ENCODE measurements at places on chromosomes 13 and 19.

GRCh38 chr19:52666506-52666905 lies 28.4 kb upstream of the ZNF83 start:
- ATAC-seq: no peak
- peaks cover 7% of the 10 kb centered on the region for H3K4me1 ChIP-seq
- no peak overlapping the region for H3K4me3 ChIP-seq
- peaks cover 45% of the 10 kb centered on the region for H3K36me3 ChIP-seq
- H3K27ac ChIP-seq: no peak overlapping the region

- no peak for ATAC-seq
- no peak overlapping the region for H3K27ac ChIP-seq
- H3K27me3 ChIP-seq: no peaks in the 10 kb centered on the region
- H3K4me3 ChIP-seq: no peak overlapping the region
- H3K36me3 ChIP-seq: no peaks in the 10 kb centered on the region
These were observed 556.6 kb downstream of the DIAPH3 start for GRCh38 chr13:59607172-59607571.

DNA sequence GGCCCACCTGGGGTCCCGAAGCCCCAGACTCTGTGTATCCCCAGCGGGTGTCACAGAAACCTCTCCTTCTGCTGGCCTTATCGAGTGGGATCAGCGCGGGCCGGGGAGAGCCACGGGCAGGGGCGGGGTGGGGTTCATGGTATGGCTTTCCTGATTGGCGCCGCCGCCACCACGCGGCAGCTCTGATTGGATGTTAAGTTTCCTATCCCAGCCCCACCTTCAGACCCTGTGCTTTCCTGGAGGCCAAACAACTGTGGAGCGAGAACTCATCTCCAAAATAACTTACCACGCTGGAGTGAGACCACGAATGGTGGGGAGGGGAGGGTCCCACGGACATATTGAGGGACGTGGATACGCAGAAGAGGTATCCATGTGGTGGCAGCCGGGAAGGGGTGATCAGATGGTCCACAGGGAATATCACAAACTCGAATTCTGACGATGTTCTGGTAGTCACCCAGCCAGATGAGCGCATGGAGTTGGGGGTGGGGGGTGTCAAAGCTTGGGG lies 1.0 kb upstream of the ICAM5 start:
- peaks cover 58% of the 10 kb centered on the region for H3K27me3 ChIP-seq
- peaks cover 84% of the 10 kb centered on the region for H3K4me1 ChIP-seq
- peak overlapping the region; percentile 70 for H3K4me3 ChIP-seq
- ATAC-seq: no peak
- H3K27ac ChIP-seq: peak overlapping the region; percentile 67

DNA sequence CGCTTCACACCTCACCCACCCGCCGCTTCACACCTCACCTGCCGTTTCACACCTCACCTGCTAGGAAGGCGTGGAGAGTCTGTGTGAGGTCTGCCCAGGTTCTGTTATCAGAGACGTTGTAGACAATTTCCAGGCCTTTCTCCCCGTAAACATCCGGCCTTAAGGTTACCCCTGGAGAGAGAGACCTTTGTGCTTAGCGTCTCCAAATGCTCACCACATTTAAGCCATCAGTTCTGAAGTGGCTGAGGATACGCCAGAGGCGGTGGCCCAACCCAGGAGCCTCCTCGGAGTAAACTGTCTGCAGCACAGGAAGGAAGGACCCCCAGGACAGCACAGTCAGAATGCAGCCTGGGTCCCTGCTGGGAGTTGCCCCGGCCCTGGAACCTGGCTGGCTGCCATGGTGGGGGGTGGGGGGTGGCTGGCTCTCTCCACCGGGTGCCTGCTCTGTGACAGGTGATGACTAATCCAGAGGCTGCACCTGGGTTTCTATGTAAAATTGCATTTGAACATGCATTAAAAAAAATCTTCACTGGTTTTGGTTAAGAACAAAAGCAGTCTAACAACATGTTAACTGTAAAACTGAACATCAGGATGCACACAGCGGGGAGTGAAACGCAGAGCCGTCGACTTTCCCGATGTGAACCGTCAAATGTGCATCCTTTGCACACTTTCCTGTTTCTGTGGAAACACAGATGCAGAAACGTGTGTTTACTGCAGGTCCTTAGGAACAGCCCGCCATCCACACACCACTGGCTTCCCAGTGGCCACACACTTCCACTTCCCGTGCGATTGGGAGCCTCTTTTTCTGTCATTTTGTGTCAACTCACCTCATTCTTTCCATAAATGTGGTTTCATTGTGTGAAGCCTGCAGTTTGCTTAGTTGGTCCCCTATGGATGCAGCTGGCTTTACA lies 4.5 kb downstream of the ATP4B start:
- no peak overlapping the region for H3K27ac ChIP-seq
- H3K27me3 ChIP-seq: peaks cover 9% of the 10 kb centered on the region
- H3K4me1 ChIP-seq: no peaks in the 10 kb centered on the region
- no peak overlapping the region for H3K4me3 ChIP-seq
- ATAC-seq: no peak
- peaks cover 7% of the 10 kb centered on the region for H3K36me3 ChIP-seq

DNA sequence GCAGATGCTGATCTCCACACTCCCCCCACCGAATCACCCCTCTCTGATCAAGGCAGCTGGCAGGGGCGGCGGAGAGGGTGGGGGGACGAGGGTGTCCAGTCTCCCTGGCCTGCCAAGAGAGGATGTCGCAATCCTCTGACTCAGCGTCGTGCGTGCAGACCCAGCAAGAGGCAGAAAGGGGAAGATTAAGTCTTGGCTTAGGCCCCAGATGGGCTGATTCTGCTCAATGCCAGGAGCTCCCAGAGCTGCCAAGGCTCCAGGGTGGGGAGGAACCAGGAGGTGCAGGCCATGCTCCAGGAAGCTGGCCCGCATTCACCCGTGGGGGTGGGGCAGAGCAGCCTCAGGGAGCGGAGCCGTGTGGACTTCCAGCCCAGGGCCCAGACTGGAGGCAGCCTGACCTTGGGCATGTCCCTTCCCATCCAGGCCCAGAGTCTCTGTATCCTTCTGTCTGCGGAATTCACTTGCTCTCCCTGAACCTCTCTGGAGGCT lies 6.6 kb upstream of the BCL3 start:
- no peak overlapping the region for H3K4me3 ChIP-seq
- H3K36me3 ChIP-seq: no peaks in the 10 kb centered on the region
- H3K27me3 ChIP-seq: no peaks in the 10 kb centered on the region

GRCh38 chr19:11964858-11965645 lies at the start of gene ZNF763:
ZNF763 (plus strand) TSS chr19:11965040; CDS start chr19:11965209, 169 bp downstream.
- H3K27ac ChIP-seq: peak within 1 kb of the TSS; percentile 88
- peak within 1 kb of the TSS; percentile 94 for H3K4me3 ChIP-seq
- H3K27me3 ChIP-seq: no peaks in the 10 kb centered on the region
- ATAC-seq: peak; percentile 98
- H3K4me1 ChIP-seq: peaks cover 38% of the 10 kb centered on the region
- H3K36me3 ChIP-seq: peaks cover 7% of the 10 kb centered on the region

GRCh38 chr13:26048741-26049140 lies 3.1 kb downstream of the SHISA2 start:
- peaks cover 49% of the 10 kb centered on the region for H3K27me3 ChIP-seq
- H3K4me3 ChIP-seq: no peak overlapping the region
- ATAC-seq: no peak
- no peaks in the 10 kb centered on the region for H3K36me3 ChIP-seq
- H3K4me1 ChIP-seq: no peaks in the 10 kb centered on the region
- no peak overlapping the region for H3K27ac ChIP-seq

DNA sequence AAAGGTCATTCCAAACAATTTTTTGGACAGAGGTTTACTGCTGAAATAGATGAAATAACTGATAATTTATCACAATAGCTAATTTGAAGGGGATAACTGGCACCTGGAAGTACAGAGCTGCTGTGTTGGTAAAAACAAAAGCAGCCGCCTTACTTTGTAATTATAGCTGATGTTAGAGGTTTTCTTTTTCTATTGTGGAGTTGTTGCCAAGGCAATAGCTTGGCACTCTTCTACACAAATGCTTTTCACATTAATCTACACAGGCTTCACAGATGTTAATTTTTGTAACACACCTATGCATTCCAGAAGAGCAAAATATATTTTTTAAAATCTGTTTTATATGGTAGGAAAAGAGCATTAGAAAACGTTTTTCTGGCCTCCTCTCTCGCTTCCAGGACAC lies 56.9 kb downstream of the LACC1 start:
- peaks cover 40% of the 10 kb centered on the region for H3K27me3 ChIP-seq
- no peak overlapping the region for H3K27ac ChIP-seq
- ATAC-seq: no peak
- H3K4me3 ChIP-seq: no peak overlapping the region
- H3K36me3 ChIP-seq: no peaks in the 10 kb centered on the region

GRCh38 chr13:109788372-109789111 lies 2.2 kb upstream of the IRS2 start:
- H3K27me3 ChIP-seq: peaks cover 21% of the 10 kb centered on the region
- H3K36me3 ChIP-seq: no peaks in the 10 kb centered on the region
- H3K27ac ChIP-seq: no peak overlapping the region
- ATAC-seq: no peak

GRCh38 chr19:11005521-11005920 lies 44.7 kb downstream of the SMARCA4 start:
- peaks cover 7% of the 10 kb centered on the region for H3K4me1 ChIP-seq
- H3K36me3 ChIP-seq: peaks cover 73% of the 10 kb centered on the region
- no peak overlapping the region for H3K4me3 ChIP-seq
- no peak for ATAC-seq
- H3K27me3 ChIP-seq: no peaks in the 10 kb centered on the region

- H3K27ac ChIP-seq: no peak overlapping the region
- no peak for ATAC-seq
- peaks cover 53% of the 10 kb centered on the region for H3K27me3 ChIP-seq
- peaks cover 27% of the 10 kb centered on the region for H3K4me1 ChIP-seq
These were observed 15.7 kb downstream of the PTPRS start for GRCh38 chr19:5324947-5325346.

- no peak overlapping the region for H3K27ac ChIP-seq
- H3K4me1 ChIP-seq: no peaks in the 10 kb centered on the region
These were observed 2005.0 kb upstream of the PCDH20 start for GRCh38 chr13:63420685-63421084.

GRCh38 chr13:51619614-51620013 lies 35.4 kb downstream of the WDFY2 start:
- H3K27ac ChIP-seq: no peak overlapping the region
- no peaks in the 10 kb centered on the region for H3K27me3 ChIP-seq
- ATAC-seq: no peak
- H3K36me3 ChIP-seq: no peaks in the 10 kb centered on the region
- peaks cover 37% of the 10 kb centered on the region for H3K4me1 ChIP-seq
- no peak overlapping the region for H3K4me3 ChIP-seq

DNA sequence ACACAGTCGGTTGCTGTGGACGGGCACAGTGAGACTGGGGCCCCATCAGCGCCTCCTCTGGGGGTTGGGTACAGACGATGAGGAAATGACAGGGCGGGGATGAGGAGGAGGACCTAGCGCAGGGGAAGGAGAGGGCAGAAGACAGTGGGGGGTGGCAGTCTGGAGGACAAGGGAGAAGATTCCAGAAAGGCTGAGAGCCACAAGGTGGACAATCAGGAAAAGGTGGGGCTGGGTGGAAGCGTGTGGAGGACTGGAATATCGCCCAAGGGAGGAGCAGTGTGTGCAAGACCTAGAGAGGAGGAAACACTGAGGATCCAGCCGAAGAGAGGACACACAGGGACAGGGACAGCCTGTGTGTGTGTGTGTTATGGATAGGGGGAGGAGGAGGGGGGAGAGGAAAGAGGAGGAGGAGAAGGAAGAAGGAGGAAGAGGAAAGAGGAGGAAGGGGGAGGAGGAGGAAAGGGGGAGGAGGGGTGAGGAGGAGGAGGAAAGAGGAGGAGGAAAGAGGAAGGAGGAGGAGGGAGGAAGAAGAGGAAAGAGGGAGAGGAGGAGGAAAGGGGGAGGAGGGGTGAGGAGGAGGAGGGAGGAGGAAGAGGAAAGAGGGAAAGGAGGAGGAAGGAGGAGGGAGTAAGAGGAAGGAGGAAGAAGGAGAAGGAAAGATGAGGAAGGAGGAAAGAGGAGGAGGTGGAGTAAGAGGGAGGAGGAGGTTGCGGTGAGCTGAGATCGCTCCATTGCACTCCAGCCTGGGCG lies 15.8 kb upstream of the GARIN5A start:
- peaks cover 39% of the 10 kb centered on the region for H3K4me1 ChIP-seq
- no peaks in the 10 kb centered on the region for H3K27me3 ChIP-seq
- H3K36me3 ChIP-seq: peaks cover 40% of the 10 kb centered on the region
- no peak overlapping the region for H3K4me3 ChIP-seq

GRCh38 chr13:40993987-40994386 lies 25.1 kb downstream of the ELF1 start:
- H3K4me3 ChIP-seq: no peak overlapping the region
- H3K36me3 ChIP-seq: peaks cover 17% of the 10 kb centered on the region
- peaks cover 62% of the 10 kb centered on the region for H3K4me1 ChIP-seq

GRCh38 chr19:944663-945241 lies 18.9 kb downstream of the ARID3A start:
- H3K27me3 ChIP-seq: no peaks in the 10 kb centered on the region
- peak overlapping the region; percentile 78 for H3K27ac ChIP-seq
- H3K4me3 ChIP-seq: no peak overlapping the region
- ATAC-seq: no peak
- H3K4me1 ChIP-seq: peaks cover 65% of the 10 kb centered on the region

DNA sequence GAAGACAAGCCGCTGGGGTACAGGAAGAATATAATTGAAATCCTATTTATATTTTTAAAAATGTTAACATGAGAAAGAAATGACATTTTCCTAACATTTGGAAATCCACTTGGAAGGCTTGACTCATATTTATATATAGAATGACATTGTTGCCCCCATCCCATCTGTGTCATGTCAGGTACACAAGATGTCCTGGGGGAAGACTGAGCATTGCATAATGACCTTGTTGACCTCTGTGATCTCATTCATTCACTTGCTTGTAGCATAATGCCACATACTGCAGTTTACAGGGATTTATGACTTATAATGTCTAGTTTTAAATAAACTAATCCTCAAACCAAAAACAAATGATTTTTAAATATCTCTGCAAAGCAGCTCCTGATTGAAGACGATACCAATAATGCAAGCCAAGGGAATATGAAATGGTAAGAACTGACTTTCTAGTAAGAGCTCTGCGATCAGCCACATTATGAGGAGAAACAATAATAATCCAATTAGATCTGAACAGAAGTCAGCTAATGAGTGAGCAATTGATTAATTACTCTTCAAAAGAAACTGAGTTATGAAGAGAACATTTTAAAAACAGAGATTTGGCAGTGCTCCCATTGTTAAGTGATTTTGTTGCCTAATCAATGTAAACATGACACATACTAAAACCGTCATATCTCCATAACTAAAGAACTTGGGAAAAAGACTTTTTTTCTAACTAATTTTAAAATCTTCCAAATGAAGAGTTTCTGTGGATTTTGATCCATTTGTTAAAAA lies 21.2 kb upstream of the VWA8 start:
- no peak overlapping the region for H3K27ac ChIP-seq
- peaks cover 28% of the 10 kb centered on the region for H3K27me3 ChIP-seq
- no peak overlapping the region for H3K4me3 ChIP-seq
- no peaks in the 10 kb centered on the region for H3K36me3 ChIP-seq
- peaks cover 6% of the 10 kb centered on the region for H3K4me1 ChIP-seq

DNA sequence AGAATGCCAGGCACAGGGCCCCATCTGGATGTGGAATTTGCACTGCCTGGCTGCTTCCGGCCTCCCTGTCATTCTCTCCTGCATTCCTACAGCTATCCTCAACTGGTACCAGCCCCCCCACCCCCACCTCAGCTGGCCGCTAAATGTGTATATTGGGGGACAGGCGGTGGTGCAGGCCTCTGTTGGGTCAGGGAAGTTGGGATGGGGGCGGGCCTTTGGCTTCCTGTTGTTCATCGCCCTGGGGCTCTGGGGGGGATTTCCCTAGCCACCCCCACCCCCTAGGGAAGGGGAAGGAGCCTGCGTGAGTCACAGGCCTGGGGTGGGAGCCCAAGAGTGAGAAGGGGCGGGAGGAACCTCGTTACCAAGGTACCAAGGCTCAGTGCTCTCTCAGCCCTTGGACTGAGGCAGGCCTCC lies 10.6 kb downstream of the POU2F2 start:
- no peaks in the 10 kb centered on the region for H3K27me3 ChIP-seq
- peak overlapping the region; percentile 92 for H3K27ac ChIP-seq
- peaks cover 67% of the 10 kb centered on the region for H3K36me3 ChIP-seq
- peaks cover 88% of the 10 kb centered on the region for H3K4me1 ChIP-seq
- peak; percentile 88 for ATAC-seq
